ENCODE measurements at places on chromosomes 2 and 18. TPM values are rescaled to one million over a fixed set of nuclear protein-coding genes. Genes with fewer than 3 reads are reported as not detected.

The RAPH1 gene
- total RNA-seq: 26.4 TPM

The CRYBA2 gene
- total RNA-seq: not detected

The TMEM198 gene
- 2.1 TPM for total RNA-seq

The CAPN13 gene
- total RNA-seq: not detected

The DPP10 gene
- not detected for total RNA-seq

The TRIM43 gene
- total RNA-seq: not detected

The ABCB11 gene
- total RNA-seq: under 0.01 TPM

The ACVR1 gene
- total RNA-seq: 55.6 TPM

The RAPGEF4 gene
- total RNA-seq: 0.61 TPM
